ENCODE measurements at places on chromosomes 5 and 9.

DNA sequence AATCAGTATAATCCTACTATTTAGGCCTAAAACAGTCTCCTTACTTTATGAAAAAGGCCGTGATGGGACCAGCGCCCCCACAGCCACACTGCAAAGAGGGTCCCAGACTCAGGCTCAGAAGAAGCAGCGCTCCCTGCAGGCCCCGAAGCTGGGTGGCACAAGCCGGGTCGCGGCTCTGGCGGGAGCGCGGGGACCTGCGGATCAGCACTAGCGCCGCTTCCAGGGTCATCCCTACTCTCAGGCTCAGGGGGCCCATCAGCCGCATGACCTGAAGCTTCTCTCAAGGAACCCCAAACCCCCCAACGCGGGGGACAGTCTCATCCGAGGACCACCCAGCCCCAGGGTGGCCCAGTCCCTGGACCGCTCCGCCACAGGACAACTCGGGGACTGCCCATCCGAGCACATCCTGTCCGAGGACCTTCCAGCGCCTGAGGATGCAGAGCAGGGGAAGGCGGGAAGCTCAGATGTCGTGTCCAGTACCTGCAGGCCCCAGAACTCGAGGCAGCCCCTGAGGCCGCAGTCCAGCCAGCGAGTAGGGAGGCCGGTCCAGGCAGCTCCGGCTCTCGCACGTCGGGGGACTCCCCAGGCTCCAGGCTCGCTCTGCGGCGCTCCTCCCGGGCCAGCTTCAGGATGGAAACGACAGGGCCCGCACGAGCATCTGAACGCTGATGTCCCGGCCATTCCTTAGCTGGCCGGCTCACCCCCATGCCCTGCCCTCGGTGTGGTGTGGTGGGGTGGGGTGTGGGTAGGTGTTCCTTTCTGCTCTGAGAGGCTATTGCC, 32.4 kb upstream of the CDK20 start:
- DNase-seq = no peak

DNA sequence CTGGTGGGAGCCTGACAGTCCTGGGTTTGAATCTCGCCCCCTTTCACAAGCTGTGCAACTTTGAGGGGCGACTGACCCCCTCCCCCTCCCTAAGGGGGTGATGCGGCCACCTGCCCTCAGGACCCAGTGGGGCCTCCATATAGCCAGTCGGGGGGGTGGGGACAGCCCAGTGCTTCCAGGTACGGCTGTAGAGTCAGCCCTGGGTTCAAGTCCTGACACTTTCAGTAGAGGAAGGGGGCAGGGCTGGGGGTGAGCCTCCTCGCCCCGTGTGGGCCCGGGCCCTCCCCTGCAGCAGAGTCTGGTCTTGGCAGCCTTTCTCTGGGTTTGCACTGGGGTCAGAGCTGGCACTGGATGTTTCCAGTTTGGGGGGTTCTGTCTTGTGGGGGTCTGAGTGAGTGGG, 216.3 kb downstream of the C9orf50 start:
- DNase-seq = peak; percentile 30

DNA sequence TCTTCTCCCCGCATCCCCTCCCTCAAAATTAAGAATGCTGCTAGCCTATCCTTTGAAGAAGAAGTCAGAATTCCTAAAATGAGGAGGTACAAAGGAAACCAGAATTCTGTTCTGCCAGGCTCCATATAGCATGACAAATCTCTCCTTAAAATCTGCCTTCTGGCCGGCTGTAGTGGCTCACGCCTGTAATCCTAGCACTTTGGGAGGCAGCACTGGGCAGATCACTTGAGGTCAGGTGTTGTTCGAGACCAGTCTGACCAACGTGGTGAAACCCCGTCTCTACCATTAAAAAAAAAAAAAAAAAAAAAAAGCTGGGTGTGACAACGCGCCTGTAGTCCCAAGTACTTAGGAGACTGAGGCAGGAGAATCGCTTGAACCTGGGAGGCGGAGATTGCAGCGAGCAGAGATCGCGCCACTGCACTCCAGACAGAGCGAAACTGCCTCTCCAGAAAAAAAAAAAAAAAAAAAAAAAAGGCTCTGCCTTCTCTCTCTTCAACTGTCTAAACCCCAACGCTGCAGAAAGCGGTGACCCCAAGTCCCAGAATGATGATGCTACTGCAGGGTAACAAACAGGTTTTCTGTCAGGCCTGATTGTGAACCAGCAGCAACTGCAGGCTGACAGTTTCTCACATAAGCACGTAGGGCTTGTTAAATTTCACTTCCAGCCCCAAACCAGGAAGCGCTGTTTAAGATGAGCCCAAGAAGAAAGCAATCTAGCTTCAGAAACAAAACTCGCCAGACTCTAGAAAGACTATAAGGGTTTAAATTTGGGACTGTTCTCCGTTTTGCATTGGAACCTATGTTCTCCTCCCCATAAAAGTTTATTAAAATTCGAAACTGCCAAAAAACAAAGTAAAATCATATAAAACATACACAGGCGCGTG, 963 bp upstream of the CAST start:
- peak; percentile 59 for DNase-seq

DNA sequence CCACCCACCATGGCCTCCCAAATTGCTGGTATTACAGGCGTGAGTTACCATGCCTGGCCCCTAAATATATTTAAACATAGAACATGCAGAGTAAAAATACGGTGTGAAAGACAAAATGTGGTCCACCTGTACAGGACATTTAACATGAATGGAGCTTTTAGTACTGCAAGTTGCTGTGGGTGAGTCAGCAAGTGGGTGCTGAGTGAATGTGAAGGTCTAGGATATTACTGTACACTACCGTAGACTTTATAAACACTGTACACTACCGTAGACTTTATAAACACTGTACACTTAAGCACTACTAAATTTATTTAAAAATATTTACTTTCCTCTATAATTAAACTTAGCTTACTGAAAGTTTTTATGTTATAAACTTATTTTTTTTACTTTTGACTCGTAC, 317.8 kb downstream of the PRDM9 start:
- no peak for DNase-seq

- DNase-seq = no peak
Observed at GRCh38 chr5:30930736-30931135, 262.8 kb upstream of the CDH6 start.

DNA sequence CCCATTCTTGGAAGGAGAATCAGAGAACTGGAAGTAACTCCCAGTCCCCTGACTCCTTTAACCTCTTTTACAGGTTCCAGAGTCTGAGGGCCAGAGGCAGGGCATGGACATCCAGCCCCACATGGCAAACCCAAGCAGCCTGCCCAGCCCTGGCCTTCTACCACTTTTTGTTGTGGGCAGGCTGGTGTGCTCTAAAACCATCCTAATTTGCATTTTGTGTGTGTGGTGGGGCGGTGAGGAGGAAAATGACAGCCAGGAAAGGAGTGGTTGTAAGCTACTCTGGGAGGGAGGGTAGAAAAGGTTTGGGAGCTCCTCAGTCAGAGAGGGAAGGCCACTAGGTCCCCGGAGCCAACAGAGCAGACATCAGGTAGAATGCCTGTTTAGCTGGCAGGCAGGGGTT, 90.6 kb downstream of the PSD2 start:
- no peak for DNase-seq

DNA sequence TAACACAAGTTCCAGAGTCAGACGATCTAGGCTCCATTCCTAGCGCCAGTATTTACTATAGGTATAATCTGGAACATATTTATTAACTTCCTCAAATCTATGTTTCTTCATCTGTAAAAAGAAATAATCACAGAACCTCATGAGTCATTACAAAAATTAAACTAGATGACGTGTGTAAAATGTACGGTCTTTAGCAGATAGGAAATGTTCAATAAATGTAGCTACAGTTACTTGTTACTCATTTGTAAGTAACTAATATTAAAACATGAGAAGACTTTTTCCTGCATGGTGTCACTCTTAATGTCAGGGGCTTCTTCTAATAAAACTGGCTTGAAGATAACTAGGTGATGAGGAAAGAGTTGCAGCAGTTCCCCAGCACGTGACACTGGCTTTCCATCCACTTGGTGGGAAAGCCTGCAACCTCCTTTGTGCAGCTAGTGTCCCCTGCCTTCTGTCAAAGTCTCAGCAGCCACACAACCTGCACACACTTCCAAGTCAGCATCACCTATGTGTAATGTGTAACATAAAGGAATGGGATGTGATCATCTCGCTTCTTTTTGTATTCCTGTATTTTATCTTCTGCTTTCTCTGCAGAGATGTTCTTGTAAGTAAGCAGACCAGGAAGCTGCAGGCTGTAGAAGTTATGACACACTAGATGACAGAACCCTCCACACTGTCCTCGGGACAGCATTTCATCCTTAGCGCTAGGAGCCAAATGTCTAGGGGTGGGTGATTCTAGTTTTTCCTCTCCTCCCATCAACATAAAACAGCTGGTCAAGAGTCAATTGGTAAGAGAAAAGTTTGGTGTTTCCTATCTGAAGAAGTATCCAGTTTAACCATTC, 1.8 kb upstream of the JAKMIP2 start:
- no peak for DNase-seq

DNA sequence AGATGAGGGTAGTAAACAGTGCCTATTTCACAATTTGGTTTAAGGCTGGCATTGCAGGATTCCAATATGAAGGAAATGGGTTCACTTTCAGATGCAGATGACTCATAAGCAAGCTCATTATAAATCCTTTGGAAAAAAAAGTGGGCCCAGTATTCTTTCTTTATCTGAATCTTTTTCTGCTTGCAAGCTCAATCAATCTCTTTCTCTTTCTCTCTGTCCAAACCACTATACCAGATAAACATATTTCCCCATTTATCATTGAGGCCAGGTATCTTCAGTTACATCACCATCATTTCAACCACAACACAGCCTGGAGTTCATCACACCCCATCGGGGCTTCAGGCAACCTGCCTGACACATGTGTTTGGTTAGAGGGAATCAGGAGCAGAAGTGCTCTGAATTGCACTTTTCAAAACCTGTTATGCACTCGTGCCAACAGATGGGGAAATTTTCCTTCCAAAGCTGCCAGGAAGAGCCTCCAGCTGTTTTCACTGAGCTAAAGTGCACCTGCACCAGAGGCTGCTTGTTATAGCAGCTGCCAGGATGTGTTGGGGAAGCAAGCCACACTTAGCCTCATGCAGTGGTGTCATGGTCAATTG, 30.0 kb upstream of the MAMDC2 start:
- no peak for DNase-seq

Data from mucosa of descending colon (tissue), 3 donors.